Amygdala (tissue), 56 donors: ENCODE measurements at places on chromosomes 16 and 17.

DNA sequence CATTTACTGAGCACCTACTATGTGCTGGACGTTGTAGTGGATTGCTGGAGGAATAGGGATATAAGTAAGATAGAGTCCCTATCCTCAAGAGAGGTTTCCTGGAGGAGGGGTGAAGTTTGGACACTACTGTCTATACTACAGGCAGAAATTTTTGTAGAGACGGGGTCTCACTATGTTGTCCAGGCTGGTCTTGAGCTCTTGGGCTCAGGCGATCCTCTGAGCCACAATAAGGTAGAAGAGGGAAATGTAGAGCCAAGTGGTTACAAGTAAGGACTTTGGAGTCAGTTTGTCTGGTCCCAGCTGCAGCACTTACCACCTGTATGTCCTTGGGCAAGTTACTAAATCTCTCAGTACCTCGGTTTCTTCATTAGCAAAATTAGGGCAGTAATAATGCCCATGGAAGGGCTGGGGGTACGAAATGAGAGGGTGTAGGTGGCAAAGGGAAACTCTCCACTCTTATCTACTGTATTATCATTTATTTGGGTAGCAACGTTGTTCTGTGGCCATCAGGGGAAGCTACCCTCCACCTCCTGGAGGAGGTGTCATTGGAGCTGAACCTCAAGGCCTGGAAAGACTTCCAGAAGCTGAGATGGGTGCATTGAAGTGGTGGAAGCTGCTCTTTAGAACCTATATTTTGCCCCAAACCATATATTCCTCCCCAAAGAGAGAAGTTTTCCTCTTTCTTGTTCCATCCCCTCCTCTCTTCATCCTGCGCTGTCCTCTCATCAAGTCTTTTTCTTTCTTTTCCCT is 34.9 kb upstream of the DHX8 start:
- DNase-seq, result no peak

GRCh38 chr17:11742886-11743285 is 144.6 kb downstream of the DNAH9 start:
- DNase-seq, result no peak

DNA sequence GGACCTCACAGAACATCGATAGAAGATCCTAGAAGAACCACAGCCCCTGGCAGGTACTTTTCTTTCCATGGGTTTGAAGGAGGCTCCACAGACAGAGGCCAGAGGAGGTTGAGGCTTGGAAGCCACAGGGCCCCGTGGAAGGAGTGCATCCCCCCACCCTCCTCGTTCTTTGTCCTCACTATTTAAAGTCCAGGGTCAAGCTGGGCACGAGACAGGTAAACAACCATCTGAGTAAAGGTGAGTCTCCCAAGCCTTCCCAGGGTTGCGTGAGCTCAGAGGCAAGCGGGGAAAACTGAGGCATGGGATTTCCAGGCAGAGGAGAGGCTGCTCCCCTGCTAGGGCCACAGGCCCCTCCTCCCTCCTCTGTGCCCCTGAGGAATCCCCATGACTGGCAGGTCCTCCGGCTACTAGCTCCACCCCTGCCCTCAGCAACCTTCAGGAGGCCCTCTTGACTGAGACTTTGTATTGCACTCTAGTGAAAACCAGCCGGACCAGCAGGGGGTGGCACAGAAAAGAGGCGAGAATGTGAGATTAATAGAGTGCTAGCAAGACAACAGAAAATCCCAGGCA is 927 bp upstream of the SULT1A2 start:
- DNase-seq, result no peak

GRCh38 chr16:28556914-28557320 is 3.2 kb downstream of the SGF29 start:
- no peak for DNase-seq

DNA sequence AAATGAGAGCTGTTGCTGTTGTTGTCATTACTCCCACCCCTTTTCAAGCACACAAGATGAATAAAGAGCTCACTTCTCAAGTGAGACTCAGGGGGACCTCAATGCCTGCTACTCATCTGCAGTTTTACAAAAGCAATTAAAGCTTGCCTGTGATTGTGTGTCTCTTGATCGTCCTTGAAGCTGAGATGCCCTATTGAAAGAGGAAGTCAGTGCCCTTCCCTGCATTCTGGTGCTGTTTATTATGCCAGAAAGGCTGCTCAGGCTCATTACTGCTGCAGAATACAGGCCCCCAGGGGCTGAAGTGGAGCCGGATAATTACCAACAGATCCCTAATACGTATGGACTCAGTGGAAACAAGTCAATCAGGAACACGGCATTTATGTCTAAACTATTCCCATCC is 147.2 kb downstream of the HS3ST2 start:
- no peak for DNase-seq

DNA sequence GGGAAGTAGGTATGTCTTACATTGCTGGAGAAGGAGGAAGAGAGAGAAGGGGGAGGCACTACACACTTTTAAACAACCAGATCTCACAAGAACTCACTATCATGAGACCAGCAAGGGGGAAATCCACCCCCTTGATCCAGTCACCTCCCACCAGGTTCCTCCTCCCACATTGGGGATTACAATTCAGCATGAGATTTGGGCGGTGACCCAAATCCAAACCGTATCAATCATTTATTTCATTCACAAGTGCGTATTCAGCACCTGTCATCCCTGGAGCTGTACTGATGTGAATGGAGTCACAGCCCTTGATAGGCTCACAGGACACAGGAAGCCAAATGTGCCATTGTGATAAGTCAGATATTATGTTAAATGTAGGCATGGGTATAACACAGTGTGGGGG is 228.3 kb upstream of the HSBP1 start:
- no peak for DNase-seq

- no peak for DNase-seq
Observed at GRCh38 chr17:77153472-77153871, 12.7 kb downstream of the SEC14L1 start.

DNA sequence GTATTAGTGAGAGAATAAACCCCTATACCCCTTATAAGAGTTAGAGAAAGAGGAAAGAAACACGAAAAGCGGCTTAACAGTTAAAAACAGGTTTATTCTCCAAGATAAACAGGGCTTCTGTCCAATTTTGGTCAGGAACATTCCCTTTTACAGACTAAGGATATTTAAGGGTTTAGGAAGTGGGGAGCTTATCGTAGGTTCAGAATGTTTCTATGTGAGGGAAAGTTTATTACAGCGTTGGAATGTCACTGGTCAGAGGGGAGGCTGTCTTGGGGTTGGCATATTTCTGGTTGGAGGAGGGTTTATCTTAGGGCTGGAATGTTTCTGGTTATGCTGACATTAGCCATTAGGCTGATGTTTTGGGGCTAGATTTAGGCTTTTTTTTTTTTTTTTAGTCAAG is 34.1 kb upstream of the WWOX start:
- no peak for DNase-seq

DNA sequence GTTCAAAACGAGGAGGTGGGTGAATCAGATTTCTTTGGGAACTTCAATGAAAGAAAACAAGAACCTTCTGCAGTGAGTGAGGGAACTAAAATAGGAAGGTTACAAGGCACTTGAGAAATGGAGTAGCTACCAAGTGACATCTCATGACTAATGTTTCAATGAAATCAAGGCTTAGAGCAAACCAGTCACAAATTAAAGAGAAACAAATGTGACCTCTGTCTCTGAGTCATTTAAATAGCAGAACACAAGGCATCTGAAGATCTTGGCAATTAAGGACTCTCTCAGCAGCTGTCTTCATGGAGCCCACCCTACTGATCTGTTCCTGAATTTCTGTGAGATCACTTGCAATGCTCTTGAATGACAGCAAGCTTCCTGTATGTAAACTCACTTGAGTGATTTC is 109.5 kb downstream of the CDH11 start:
- no peak for DNase-seq

DNA sequence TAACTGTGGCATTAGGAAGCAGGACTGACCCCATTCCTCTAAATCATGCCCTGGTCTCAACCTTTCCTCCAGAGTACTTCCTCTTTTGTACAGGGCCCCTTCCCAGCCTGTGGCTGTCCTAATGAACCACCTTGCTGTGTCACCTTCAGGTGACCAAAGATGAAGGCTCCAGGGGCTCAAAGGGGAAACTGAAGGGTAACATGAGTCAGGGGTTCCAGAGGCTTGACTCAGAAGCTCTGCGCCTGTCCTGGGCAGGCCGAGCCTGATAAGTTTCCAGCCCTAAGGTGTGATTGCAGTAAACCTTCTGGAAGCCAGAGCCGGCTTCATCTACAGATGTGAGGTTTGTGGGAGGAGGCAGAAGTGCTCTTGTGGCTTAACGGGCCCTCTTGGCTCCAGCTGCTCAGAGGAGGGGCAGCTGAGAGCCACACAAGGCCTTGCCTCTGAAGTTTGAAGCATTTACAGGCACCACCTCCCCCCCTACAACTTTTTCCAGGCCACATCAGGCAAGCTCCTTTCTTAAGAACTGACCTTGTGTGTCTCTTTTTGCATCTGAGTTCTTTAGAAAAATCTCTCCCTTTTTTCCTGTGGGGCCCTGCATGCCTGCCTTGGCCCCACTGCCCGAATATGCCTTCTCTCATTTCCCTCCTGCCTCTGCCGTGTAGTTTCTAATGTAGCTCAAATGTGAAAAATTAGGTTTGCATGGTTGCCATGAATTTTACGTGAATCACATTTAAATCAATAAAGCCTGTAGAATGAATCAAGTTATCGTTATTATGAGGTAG is 149.9 kb downstream of the CLEC16A start:
- DNase-seq, result no peak

DNA sequence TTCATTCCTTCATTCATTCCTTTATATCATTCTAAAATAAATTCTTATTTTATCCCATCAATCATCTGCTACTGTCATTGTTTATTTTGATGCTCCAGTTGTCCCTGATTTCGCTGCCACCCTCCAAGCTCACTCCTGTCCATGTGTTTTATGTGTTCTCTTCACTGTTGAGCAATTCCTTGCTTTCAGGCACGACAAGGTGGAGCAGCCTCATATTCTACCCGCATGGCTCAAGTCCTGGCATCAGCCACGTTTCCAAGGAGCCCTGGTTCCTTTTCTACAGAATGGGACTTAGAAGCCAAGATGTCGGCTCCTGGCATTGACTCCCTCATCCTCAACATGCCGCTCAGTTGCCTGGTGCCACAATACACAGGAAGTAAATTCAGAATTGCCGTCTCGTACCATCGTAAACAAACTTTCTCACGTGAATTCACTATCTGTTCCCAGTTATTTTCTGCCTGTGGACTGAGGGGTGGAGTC is 139.0 kb downstream of the RPTOR start:
- DNase-seq, result no peak

GRCh38 chr17:14856176-14856575 is 408.9 kb downstream of the PMP22 start:
- DNase-seq, result no peak

GRCh38 chr17:3879591-3880417 is 13.0 kb downstream of the CAMKK1 start:
- no peak for DNase-seq

- DNase-seq, result no peak
Observed at GRCh38 chr16:9316615-9317014, 225.2 kb downstream of the HAPSTR1 start.

DNA sequence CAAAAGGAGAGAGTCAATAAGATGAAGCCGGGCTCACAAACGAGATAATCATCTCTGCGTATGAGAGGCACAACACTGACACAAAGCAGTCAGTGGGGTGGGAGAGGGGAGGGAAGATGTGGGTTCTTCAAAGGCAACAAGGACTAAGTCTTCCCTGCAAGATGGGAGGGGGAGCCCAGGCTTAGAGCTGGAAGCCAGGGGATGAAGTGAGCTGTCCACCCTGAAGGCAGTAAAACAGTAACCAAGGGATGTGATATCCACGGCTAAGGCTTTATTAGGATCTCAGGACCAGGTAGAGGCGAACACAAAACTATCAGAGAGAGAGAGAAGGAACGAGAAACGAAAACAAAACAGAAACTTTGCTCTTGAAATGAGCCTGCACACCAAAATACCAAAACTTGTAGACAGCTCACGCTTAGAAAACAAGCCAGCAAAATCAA is 115.9 kb downstream of the DYNLRB2 start:
- DNase-seq, result no peak

GRCh38 chr16:11232852-11233726 is 22.9 kb downstream of the SOCS1 start:
- no peak for DNase-seq
